ENCODE measurements at places on chromosomes 16 and 17.
A peak's percentile ranks its signal among the peaks of the same experiment; 100 is the strongest.

GRCh38 chr16:28167730-28168129, 44.0 kb downstream of the XPO6 start:
- no peak for DNase-seq

DNA sequence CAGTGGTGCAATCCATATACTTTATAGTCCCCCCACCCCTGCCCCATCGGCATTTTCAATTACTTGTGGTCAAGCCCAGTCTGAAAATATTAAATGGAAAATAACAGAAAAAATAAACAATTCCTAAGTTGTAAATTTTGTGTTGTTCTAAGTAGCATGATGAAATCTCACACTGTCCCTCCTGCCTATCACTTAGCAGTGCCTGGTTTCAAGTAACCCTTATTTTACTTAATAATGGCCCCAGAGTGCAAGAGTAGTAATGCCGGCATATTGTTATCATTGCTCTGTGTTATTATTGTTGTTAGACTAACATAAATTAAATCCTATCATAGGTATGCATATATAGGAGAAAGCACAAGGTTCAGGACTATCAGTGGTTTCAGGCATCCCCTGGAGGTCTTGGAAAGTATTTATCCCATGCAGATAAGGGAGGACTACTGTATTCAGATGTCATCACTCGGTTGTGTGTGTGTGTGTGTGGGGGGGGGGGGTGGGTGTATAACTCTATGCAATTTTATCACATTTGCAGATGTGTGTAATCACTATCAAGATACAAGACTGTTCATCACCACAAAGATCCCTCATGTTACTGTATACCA, 9.3 kb downstream of the UBE2G1 start:
- DNase-seq = no peak

- DNase-seq = no peak
Observed at GRCh38 chr16:48629016-48629415, 19.0 kb upstream of the N4BP1 start.

DNA sequence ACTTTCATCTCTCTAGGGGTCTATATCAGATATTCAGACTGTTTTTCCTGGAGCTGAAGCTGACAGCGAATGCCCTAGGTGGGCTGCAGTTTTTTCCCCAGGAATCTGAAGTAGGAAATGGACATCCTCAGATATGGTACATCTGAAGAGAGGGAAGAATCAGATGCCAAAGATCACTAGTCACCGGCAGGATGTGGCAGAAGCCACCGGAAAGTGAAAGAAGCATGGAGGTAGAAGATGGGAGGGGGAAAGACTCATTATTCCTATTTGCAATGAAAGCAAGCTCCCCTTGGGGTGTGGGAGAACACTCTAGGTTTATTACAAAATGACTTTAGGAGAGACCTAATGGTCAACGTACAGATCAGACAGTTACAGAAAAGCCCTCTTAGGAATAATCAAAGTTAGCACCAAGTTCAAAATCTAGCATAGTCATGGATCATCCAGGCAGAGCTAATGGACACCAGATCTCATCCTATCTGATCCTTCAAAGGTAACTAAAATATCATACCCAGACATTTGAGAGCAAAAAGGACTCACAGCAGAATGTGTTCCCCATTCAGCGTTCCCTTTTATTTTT, 110.7 kb downstream of the HS3ST3A1 start:
- no peak for DNase-seq

GRCh38 chr16:68065716-68066305, 19.4 kb upstream of the NFATC3 start:
- DNase-seq = peak; percentile 71

GRCh38 chr16:84527532-84528269, 23.2 kb upstream of the MEAK7 start:
- no peak for DNase-seq

DNA sequence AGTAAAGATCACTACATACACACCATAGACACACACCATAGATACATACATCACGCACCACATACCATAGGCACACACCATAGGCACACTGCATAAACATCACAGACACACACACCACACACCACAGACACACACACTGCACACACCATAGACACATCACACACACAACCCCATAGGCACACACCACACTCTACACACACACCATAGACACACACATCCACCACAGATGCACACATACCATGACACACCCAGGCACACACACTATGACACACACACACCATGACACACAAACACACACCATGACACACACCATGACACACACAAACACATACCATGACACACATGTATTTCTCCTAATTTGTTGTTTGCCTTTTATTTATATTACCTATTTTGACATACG, 14.1 kb downstream of the TBC1D16 start:
- no peak for DNase-seq
